ENCODE measurements at places on chromosomes 1 and 21.

DNA sequence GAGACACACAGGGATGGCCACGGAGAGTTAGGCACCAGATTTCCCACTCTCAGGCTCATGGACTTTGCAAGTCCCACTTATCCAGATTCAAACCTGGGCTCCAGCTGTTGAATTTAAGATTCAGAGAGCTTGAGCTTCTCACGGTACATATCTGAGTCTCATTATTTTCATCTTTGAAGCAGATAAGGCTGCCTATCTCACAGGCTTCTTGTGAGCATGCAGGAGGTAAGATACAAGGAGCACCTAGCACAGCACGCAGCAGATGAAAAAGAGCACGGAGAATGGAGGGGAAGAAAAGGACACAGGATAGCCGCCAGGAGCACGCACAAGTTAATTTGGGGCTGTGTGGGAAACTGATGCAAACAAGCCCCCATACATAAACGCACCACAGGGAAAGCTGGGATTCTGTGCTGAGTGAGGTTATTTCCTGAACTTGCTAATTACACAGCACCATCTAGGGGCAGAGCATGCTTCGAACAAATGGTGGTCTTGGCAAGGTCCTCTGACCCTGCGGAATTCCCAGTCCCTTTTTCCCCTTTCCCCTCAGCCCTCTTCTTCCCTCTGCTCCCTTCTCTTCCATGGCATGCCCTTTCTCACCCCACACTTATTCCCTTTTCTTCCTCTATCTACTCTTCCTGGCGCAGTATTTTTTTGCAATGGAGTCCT is 134.7 kb upstream of the VANGL1 start:
- DNase-seq: peak; percentile 72

GRCh38 chr1:56496821-56497772 is 82.3 kb downstream of the PLPP3 start:
- no peak for DNase-seq

DNA sequence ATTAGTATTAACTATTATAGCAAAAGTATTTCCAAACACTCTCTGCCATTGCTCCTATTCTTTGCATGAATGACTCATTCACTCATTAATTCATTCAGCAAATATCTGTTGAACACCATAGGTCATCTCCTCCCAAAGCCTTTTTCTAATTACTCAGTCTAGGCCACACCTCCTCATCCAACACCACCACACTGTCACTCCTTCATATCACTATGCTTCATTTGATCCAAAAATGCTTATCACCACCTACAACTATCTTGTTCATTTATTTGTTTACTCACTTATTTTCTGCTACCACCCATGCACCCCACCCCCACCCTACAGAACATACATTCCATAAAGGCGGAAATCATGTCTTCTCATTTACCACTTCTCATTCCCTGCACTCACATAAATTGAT is 94.4 kb upstream of the TNFSF4 start:
- DNase-seq: no peak

GRCh38 chr1:57553666-57554065 is 129.8 kb upstream of the DAB1 start:
- no peak for DNase-seq

- DNase-seq: no peak
Observed at GRCh38 chr1:111798580-111798979, 42.9 kb downstream of the DDX20 start.

- no peak for DNase-seq
Observed at GRCh38 chr1:78369546-78369945, 121.2 kb upstream of the PTGFR start.

GRCh38 chr21:24220446-24220845 is 1386.8 kb downstream of the MRPL39 start:
- no peak for DNase-seq

DNA sequence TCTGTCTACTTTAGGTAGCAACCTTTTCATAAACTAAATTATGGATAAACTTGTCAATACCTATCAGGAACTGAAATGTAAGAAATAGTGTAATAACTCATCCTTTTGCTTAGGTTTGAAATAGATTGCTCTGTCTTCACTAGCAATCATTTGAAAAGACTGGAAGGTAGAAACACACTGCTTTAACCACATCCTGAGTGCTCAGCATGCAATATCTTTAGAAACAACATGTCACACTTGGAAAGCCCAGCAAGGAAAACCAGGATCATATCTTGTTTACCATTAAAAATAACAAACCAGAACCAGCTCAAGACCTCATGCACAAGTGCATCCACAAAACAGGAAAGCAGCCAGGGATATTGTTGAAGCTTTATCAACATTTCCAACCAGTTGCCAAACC is 3.6 kb downstream of the KCNJ6 start:
- DNase-seq: no peak

DNA sequence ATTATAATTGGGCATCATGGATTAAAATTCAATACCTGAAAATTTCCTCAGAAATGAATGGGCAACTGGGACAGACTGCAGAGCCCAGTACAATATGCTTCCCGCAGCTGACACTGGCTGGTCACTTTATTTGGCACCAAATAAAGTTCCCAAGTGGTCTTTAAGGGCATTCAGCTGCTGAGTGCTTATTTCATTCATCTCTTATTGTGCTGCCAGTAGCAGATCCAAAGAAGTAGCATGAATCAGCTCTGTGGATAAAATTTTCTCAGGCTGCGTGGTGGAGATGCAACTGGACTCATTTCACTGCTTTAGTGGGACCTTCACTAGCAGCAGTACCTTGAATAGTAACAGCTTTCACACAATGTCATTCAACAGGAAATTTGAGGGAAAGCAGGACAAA is 226.3 kb upstream of the ADGRL2 start:
- no peak for DNase-seq

GRCh38 chr1:3060127-3060526 is 8.9 kb upstream of the PRDM16 start:
- no peak for DNase-seq

DNA sequence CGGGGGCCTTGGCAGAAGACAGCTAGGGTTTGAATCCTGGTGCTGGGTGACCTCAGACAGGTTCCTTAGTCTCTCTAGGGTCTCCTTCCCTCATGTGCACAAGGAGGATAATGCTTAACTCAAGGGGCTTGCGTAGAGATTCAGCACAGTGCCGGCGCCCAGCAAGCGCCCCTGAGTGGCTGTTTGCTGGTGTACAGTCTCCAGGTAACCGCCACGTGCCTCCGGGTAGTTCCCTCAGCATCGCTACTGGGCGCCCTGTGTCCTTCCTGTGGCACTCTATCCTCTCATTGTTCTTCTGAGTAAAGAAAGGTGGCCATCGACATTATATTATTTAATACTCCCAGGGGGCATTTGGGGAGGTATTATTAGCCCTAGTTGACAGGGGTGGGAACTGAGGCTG is 80.9 kb downstream of the NENF start:
- DNase-seq: no peak

DNA sequence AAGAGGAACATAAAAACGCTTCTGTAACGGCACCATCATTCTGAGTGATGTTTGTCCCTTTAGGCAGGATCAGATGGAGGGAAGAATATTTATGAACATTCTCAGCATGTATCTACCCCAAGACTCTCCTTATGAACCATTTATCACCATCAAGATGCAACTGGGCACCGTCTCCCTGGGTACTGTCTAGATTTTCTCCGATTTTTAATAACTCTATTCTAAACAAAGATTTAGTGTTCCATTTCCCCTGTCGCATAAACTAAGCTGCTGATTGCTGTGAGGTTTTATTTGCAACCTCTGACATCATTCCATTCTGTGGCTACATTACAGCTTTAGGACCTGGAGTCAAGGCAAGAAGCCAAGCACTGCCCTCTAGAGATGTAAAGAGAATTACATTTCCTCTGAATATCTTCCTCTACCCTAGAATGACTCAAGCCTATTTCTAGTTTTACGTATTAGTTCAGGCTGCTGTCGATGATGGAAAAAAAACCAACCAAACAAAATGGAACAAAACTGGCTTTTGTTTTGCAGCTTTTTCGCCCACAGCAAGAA is 130.1 kb upstream of the MAP1LC3C start:
- peak; percentile 74 for DNase-seq
